Anterior cingulate cortex (tissue), 58 donors: ENCODE measurements at places on chromosomes 2 and 18.

GRCh38 chr2:144426981-144427479, 92.9 kb downstream of the ZEB2 start:
- no peak for DNase-seq

- no peak for DNase-seq
Measured at GRCh38 chr18:11783716-11784331, 67.4 kb upstream of the CHMP1B start.

DNA sequence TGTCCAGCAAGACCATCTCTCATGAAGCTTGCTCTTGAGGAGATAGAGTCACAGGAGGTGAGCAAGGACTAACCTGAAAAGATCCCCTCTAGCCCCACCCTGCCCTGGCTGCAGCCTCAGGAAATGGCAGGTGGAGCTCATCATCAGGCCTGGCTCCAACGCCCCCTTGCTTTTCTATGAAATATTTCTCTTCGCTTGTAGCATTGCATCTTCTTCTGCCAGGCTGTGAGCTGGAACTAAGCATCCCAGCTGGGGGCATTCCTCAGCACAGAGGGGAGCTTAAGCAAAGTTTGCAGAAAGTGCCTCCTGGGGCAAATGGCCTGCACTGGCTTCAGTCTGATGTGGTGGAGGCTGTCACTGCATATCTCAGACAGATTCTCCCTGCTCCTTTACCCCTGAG, 90.1 kb upstream of the LGALSL start:
- DNase-seq, result no peak

GRCh38 chr2:125559186-125559585, 1096.8 kb upstream of the GYPC start:
- DNase-seq, result no peak

GRCh38 chr2:111665011-111665410, 219.0 kb downstream of the ANAPC1 start:
- no peak for DNase-seq

GRCh38 chr2:183034806-183035205, 3.5 kb downstream of the NCKAP1 start:
- DNase-seq, result no peak

DNA sequence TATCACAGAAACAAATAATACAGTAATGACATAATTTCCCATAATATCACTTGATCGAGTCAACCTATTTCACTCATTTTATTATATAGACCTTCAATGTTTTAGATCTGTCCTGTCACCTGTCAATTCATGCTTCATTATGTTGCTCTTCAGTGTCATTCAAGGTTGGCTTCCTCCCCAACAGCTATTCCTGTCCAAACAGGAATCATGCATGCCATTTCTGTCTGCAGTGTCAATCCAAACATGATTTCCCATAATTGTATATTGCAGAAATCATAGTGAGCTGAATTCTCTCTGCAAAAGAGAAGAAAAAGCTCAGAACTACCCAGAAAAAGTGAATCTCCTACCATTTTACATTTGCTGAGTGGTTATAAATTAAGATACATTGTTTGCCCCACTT, 628.6 kb downstream of the NR4A2 start:
- DNase-seq, result no peak

GRCh38 chr2:46421361-46421760, 58.0 kb upstream of the TMEM247 start:
- no peak for DNase-seq

- no peak for DNase-seq
Measured at GRCh38 chr2:165660361-165660760, 133.7 kb downstream of the GALNT3 start.

GRCh38 chr2:207088276-207088675, 77.5 kb downstream of the KLF7 start:
- no peak for DNase-seq

DNA sequence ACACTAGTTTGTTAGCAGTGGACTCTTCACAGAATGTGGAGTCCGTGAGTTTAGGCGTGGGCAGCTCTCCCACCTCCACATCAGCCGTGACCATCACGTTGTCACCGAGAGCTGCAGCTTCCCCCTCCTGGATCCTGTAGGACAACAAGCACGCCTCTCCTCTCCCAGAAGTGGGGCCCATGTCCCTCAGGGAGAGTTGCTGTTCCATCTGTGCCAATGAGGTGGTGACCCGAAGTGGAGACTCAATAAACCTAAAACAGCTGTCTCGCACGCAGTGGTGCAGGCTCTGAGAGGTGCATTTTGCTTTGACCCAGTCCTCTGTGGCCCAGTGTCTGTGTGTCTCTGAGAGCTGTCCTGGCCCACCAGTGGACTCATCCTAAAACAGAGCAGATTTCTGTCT, 456.5 kb upstream of the SOX11 start:
- no peak for DNase-seq

GRCh38 chr2:235059161-235059560, 107.3 kb downstream of the SH3BP4 start:
- DNase-seq, result no peak

- no peak for DNase-seq
Measured at GRCh38 chr2:63545023-63545422, 43.3 kb downstream of the WDPCP start.

DNA sequence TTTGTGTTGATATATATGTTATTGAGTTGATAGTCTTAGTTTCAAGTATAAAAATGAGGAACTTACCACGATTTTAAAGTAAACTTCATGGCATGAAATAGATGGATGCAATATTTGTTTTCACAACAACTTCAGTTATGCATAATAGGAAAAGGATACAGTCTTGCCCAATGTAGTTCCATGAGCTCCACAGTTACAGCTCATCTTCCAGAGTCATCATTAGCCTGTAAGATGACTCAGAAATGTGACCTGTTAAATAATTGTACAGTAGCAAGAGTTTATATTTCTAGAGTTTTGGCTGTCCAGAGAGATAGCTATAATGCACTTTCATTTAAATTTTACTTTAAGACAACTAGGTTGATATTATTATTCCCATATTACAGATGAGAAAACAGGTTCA, 80.9 kb upstream of the ARHGAP28 start:
- DNase-seq, result no peak

DNA sequence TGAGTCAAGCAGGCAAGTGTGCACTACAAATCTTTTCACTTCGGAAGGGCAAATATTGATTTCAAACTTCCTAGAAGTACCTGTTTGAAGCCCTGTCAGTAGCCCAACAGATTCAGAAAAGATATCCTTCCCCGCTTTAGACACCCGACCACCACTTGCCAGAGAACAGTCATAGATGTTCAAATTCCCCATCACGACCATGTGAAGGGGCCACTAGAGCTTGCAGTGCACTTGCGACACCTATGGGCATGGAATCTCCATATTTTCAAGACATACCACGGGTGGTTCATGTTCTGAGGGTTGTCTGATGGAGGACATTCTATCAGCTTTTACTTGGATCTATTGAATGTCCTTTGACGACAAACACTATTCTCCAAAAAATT, 23.8 kb downstream of the GNLY start:
- DNase-seq, result no peak

DNA sequence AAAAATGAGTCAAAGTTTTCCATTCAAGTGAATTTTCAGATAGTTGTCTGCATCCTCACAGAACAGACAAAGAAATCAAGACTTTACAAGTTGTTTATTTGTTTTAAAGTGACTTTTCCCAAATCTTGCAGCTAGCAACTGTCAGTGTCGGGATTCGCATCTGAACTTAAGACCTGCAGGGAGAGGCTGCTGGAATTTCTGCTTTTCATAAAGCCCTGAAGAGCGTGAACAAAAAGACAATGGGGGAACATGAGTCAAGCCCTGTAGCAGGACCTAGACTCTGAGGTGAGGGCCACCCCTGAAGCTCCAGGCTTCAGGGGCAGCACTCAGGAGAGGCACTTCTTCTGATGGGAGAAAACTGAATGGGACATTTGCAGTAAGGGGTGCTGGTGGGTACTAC, 108.2 kb upstream of the CTAGE1 start:
- DNase-seq, result no peak

DNA sequence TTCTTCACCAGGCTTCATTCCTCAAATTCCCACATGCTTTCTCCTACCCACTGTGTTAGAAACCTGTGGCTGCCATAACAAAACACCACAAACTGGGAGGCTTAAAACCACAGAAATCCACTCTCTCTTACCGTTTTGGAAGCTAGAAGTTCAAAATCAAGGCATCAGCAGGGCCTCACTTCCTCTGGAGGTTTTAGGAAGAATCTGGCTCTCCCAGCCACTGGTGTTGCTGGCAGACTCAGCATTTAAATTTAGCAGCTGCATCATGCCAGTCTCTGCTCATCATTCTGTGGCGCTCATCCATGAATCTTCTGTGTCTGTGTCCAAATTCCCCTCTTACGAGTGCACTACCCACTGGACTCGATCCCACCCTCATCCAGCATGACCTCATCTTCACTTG, 248.5 kb downstream of the ZNF516 start:
- no peak for DNase-seq

- DNase-seq, result no peak
Measured at GRCh38 chr2:181300600-181301291, 156.4 kb upstream of the ITGA4 start.

GRCh38 chr2:129910446-129911362, 68.8 kb upstream of the RAB6C start:
- DNase-seq, result no peak

- DNase-seq, result no peak
Measured at GRCh38 chr2:173968551-173968950, 3.4 kb upstream of the SP3 start.

GRCh38 chr2:25286025-25286400, 55.7 kb downstream of the DNMT3A start:
- no peak for DNase-seq

- no peak for DNase-seq
Measured at GRCh38 chr2:203992509-203992908, 55.9 kb downstream of the ICOS start.

DNA sequence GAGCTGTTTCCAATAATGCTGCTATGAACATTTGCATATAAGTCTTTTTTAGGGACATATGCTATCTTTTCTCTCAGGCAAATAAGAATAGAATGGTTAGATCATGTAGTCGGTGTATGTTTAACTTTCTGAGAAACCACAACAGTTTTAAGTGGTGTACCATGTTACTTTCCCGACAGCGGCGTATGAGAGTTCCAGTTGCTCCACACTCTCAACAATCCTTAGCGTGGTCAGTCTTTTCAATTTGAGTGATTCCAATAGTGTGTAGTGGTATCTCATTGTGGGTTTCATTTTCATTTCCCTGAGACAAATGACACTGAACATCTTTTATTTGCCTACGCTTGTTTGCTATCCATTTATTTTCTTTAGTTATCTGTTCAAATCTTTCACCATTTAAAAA, 149.5 kb downstream of the ACOXL start:
- DNase-seq, result no peak

DNA sequence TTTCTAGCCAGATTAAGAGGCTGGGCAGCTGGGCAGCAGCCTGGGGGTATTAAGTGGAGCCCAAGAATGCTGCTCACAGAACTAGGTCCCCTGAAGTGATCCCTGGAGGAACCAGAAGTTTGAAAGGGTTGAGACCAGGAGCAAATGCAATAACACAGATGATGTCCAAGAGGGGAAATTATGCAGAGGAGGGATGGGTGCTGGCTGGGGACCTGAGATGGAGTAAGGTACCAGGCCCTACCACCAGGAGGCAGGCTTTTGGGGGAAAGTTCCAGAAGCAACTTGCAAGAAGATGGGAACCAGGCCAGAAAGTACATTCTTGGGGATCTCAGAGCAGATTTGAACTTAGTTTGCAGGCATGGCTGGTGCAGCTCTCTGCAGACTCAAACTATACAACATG, 175.1 kb downstream of the NCK2 start:
- DNase-seq, result no peak

DNA sequence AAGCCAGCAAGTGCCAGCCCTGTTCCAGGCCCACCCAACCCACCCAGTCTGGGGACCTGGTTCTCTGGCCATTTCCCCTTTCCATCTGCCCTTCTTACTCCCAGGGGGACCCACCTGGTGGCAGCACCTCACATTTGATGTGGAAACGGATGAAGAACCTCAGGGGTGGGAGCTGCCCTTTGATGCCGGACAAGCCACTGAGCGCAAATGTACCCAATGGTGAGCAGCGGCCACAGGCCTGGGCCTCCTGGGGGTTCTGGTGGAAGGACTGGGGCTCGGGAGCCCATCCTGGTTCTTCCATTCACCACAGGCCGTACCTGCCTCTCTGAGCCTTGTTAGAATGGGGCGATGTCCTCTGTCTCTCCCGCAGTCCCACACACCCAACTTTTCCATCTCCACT, 84.7 kb downstream of the EPAS1 start:
- DNase-seq, result no peak

DNA sequence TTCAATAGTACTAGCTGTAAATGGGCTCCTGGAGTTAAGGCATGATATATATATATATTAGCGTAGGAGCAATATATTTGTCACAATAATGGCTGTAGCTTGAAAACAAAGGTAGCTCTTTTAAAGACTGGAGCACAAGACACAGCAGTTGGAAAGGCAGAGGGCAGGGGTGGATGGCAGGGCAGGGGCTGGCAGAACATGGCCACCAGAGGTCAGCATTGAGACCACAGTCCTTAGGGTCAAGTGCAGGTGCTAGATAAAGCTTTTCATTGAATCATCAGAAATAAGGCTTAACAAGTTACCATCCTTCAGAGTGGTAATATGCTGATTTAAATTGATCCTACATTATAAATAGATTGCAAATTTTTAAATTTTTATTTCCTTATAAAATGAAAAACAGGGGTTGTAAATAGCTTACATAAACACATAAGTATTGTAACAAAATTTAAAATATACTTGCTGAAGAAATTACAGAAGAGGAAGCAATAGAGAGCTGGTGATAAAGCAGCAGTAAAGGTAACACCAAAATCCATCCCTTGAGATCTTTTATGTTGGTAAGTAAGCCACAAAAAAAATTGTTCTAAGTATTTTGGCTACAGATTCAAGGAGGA, 161.2 kb upstream of the PIEZO2 start:
- DNase-seq, result no peak

DNA sequence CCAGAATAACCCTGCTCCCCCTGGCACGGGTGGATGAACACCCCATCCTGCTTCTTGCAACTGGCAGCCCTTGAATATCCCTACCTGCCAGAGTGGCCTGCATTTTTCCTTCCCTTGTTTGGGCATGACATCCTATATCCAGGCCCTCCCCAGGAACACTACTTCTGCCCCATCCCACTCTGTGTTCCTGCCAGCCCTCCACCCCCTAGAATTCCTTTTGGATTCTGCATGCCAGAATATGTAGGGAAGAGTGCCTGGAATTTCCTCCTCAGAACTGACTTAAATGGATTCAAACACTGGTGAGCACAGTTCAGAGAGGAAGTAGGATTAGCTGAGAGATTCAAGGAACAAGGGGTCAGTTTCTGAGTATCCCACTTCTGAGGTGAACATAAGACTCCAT, 123.5 kb upstream of the PELI1 start:
- no peak for DNase-seq
